ENCODE measurements at places on chromosomes 2 and 18.
A peak's percentile ranks its signal among the peaks of the same experiment; 100 is the strongest.

- peak; percentile 4 for DNase-seq
Measured at GRCh38 chr2:69565431-69565839, 78.1 kb downstream of the AAK1 start.

- DNase-seq = no peak
Measured at GRCh38 chr2:39571111-39571731, 94.5 kb upstream of the TMEM178A start.

GRCh38 chr18:74116633-74117554 is 30.7 kb downstream of the FBXO15 start:
- DNase-seq = no peak

- DNase-seq = no peak
Measured at GRCh38 chr18:24613896-24614640, 153.6 kb downstream of the HRH4 start.

DNA sequence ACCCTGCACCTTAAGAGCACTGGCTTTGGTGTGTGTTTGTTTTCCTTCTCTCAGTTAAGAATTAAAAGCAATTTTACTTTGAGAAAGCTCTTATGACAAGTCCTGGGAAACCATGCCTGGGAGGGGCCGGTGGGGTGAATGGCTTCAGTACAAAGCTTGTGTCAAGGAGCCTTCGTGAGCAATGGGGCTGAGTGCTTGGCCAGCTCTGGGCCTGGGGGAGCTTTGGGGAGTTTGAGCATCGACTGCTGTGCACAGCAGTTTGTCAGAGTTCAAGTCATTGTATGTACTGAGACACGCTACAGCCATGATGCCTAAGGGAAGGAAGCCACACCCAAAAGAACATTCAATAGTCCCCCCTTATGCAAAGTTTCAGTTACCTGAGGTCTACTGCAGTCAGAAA is 75.8 kb downstream of the ARHGEF4 start:
- DNase-seq = no peak

DNA sequence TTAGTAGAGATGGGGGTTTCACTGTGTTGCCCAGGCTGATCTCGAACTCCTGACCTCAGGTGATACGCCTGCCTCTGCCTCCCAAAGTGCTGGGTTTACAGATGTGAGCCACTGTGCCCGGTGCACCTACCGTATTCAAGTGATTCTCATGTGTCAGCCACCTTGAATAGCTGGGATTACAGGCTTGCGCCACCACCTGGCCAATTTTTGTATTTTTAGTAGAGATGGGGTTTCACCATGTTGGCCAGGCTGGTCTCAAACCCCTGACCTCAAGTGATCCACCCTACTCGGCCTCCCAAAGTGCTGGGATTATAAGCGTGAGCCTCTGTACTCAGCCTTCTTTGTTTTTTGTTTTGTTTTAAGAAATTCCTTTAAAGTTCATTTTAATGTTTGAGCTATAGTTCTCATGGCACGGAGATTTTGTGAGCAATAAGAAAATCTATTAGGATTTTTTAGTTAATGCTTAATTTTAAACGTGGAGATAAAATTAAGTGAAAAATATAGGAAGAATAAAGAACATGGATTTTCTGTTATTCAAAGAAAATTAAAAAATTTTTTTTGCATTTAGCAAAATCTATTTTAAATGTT is 242.6 kb downstream of the PHLPP1 start:
- no peak for DNase-seq

DNA sequence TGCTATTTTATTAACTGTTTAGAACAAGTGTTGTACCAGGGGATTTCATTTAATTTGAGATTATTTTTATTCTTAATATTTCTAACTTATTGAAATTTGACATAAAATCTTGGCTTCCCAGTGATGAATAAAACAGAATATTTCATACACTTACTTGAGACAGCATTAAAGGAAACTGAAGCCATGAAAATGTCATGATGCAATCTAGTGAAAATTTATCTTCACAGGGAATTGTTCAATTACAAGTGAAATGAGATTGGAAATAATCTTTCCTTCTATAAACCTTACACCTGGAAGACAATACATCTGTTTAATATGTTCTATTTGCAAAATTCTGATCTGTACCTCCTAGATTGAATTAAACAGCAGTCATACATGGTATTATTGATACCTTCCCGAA is 511.0 kb upstream of the CDH7 start:
- DNase-seq = no peak

DNA sequence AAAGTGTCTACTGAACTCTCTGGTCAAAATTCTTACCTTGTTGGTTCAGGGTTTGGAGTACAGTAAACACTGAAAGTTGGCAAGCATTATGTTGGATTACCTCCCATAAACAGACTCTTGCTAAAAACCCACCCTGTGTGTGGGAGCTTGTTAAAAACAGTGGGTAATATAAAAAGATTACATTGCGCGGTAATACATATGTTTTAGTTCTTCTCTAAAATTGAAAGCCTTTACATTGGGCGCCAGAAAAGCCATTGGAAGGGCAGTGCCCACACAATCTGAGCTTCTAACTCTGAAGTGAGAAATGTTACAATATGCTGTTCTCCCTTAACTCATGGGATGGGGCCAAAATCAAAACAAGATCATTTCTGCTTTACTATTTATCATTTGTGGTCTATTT is 510.7 kb downstream of the CNTNAP5 start:
- no peak for DNase-seq

GRCh38 chr18:75043478-75043877 is 165.5 kb downstream of the PTGR3 start:
- DNase-seq = no peak

DNA sequence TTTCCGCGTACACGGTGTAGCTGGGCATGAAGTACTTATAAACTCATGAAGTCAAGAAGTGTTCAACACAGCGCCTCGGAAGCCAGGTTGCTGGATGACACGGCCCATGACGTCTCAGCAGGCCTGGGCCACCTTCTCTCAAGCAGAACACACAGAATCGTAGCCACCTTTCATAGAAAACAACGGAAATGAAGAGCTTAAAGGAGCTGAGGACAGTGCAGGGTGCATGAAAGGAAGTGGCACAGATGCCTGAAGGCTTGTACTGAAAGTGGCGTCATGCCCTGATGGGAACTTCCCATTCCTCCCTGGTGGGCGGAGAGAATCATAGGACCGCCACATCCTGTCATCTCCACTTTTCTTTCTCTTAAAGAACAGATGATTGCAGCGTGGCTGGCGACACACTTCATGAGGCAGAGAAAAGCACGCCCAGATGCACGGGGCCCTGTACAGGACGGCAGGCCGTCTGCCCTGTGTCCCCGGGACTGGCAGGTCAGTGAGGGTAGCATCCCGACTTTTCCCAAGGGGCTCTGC is 31.1 kb downstream of the HDAC4 start:
- no peak for DNase-seq

DNA sequence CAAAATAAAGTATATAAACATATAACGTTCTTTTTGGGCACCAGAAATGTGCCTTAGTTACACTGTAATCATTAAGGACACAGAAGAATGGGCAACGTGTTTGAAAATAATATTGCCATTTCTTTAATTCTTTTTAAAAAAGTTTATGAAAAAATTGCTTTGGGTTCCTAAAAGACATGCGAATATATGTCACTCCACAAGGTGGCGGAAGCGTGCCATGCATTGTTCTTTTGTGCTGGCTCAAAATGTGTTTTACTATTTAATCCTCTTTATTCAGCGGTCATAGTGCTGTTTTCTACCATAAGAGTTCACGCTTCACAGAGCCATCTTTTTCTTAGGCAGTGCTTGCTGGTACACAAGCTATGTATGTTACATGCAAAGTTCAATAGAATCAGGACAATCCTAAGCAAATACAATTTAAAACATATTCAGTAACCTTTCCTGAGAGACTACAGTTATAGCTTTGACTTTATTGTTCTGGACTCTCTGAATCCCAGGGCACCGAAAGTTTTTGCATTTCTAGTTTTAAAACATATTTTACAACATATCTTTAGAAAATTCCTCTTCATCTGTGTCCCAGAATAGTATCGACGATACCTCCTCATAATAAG is 147.8 kb upstream of the ERBB4 start:
- DNase-seq = peak; percentile 69

DNA sequence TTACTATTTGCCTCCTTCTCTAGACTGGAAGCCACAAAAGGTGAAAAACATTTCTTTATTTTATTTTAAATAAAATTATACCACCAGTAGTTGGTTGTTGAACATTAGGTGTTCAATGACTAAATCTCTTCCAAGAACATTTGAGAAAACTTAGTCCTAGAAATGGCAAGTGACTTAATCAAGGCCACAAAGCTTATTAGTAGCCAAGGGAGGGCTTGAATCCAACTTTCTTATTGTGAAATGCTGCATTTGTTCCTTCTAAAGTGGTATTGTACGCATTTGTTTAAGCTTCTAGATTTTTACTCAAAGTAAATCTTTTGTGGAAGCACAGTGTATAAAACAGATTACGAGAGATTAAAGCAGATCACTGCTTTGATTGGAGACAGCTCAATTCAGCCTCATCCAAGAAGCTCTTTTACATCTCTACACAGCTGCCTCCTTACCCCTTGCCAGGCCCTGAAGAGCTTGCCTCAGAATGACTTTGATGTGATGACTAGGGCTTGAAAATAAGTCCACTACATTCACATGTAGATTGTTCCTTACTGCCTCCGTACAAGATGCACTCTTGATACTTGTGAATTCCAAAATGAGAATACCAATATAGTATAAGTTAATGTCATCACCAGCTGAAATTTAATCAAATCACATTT is 244.8 kb downstream of the XIRP2 start:
- DNase-seq = no peak

GRCh38 chr2:233032551-233033320 is at the start of gene NEU2:
NEU2 (plus strand) TSS chr2:233032672; CDS start chr2:233032672, 0 bp downstream.
- no peak for DNase-seq

DNA sequence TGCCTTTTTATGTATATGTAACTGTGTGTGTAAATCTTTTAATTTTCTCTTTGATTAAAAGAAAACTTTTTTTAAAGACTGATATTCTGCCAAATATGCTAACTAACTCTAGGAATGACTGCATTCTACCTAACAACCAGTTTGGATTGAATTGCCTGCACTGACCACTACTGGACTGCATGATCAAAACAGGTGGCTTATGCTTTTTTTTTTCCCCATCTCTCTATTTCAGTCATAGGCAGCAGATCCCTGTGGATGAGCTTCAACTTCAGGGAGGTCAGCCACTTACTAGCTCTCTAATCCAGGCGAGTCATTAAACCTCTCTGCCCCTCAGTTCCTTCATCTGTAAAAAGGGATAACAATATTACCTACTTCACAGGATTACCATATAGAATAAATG is 138.6 kb upstream of the SERTAD2 start:
- DNase-seq = no peak

DNA sequence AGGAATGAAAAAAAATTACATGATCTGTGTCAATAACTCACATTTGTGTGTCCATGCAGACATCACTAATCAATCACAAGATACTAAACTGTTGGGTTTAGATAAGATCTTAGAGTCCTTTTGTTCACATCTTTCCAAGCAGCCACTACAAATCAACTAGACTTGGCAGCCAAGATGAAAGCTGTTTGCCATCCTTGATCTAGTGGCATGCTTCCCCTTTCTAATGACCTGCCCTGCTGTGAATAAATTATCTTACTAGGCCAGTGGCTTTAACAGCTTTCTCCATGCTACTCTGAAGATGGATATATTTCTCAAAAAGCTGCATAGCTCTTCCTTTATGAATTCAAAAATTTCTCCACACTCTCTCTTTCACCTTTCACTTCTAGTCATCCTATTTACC is 1338.0 kb upstream of the ACVR2A start:
- no peak for DNase-seq

DNA sequence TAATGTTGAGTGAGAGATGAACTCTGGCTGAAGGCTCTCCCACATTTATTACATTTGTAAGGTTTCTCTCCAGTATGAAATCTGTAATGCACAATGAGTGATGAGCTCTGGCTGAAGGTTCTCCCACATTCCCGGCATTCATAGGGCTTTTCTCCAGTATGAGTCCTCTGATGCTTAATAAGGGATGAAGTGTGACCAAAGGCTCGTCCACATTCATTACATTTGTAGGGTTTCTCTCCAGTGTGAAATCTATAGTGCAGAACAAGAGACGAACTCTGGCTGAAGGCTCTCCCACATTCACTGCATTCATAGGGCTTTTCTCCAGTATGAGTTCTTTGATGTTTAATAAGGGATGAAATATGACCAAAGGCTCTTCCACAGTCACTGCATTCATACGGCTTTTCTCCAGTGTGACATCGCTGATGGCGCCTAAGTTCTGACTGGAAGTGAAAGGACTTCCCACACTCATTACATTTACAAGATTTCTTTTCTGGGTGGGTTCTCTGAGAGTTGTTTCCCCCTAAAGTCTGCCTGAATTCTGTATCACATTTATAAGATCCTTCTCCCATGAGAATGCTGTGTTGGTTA is 10.2 kb downstream of the ZNF514 start:
- DNase-seq = no peak

DNA sequence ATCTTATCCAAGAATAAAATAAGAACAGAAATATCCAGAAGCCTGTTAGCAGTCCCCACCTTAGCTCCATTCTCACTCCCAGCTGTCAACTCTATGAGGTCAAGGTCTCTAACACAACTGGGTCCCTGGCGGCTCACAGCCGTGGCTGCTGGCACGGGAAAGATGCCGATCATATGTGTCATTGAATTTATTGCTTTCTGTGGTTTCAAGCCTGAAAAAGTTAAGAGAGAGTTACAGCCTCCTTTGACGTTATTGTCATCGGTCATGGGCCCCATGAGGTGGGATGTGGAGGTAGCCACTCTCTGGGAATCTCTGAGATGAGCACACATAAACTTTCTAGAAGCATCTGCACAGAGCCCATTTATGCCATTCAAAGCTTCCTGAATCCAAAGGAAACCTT is 28.7 kb upstream of the CABLES1 start:
- DNase-seq = no peak

GRCh38 chr2:98701230-98701629 is 29.7 kb downstream of the MGAT4A start:
- no peak for DNase-seq

DNA sequence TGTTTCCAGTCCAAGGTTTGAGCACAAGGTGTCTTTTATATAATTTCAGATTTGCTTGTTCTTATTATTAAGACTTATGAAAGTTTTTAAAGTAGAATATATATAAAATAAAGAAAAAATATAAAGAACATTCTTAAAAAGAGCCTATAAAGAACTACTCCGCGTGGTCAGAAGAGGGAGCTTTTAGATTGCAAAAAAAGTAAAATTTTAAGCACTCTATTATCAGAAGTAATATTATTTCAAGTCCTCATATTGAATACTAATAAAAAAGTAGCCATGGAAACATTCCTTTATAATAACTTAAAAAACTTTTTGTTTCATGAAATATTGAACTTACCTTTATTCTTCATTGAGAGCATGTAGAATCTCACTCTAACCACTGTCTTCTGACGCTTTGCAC is 51.4 kb downstream of the LINC00305 start:
- peak; percentile 34 for DNase-seq

- no peak for DNase-seq
Measured at GRCh38 chr2:19685731-19686130, 216.1 kb downstream of the TTC32 start.
